ENCODE measurements at places on chromosomes 16 and 17. TPM values are rescaled to one million over a fixed set of nuclear protein-coding genes. Genes with fewer than 3 reads are reported as not detected.

Gene MMP2
- total RNA-seq: 1,404 TPM

Gene DPEP1
- not detected for total RNA-seq

Gene TMC6
- total RNA-seq: 3.9 TPM

Gene CLDN7
- total RNA-seq: 0.24 TPM

Gene ELMO3
- 0.49 TPM for total RNA-seq

Gene FBXO31
- total RNA-seq: 40.1 TPM

Gene PRCD
- total RNA-seq: 1.1 TPM

Gene SDR42E1
- 1.9 TPM for total RNA-seq

Gene RASL10B
- 0.97 TPM for total RNA-seq

Gene TPPP3
- total RNA-seq: 0.97 TPM

Gene TBC1D3L
- 1.2 TPM for total RNA-seq

Gene PABPN1L
- not detected for total RNA-seq

Gene TUBG2
- 17.7 TPM for total RNA-seq

Gene PLEKHG4
- 60.0 TPM for total RNA-seq

Gene CES5A
- not detected for total RNA-seq

Gene UMOD
- total RNA-seq: not detected

Gene SLFN14
- not detected for total RNA-seq

Gene SRSF1
- total RNA-seq: 283 TPM

Gene ABCC11
- total RNA-seq: under 0.01 TPM

Gene NLGN2
- 16.9 TPM for total RNA-seq

Gene ARMC7
- 1.8 TPM for total RNA-seq

Gene KLHDC4
- 12.6 TPM for total RNA-seq

Gene CFAP52
- 0.36 TPM for total RNA-seq

Gene MAP2K4
- 42.4 TPM for total RNA-seq

Gene KARS1
- total RNA-seq: 104 TPM

Gene ZG16B
- not detected for total RNA-seq

Data from hair follicle dermal papilla cell (primary cell).